ENCODE measurements at places on chromosomes 16 and 17.

GRCh38 chr16:83960521-83961249, 7.4 kb upstream of the NECAB2 start:
- no peak for DNase-seq

DNA sequence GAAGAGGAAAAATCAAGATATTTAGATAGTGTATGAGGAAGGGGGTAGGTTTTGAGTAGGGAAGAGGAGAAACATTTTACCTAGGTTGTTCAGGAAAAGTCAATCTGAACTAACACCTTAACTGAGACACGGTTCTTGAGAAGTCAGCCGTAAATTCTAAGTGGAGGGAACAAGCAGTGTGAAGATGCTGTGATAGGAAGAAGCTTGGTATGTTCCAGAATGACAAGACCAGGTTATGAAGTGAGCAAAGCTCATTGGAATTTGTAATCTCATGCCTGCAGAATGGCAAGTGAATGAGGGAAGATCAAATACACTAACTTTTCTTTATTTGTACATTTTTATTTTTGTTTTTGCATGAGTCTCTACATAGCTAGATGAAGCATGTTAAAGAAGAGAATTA, 307.6 kb downstream of the ZFHX3 start:
- no peak for DNase-seq

DNA sequence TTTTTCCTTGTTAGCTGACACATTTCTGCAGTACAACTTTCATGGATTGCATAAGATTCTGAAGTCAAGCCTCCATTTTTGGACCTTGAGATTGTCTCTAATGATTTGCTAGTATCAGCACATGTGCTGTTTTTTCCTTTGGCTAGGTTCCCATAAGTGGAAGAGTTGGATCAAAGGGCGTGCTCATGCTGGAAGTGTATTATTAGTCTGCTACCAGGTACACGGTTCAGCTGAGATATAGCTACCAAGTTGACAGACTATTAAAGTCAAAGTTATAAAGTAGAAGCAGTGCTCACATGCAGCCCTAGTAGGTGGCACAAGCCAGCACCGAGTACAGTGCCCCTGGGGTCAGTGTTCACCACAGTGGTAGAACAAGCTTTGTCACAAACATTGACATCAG, 3.2 kb downstream of the FAHD1 start:
- DNase-seq = no peak

DNA sequence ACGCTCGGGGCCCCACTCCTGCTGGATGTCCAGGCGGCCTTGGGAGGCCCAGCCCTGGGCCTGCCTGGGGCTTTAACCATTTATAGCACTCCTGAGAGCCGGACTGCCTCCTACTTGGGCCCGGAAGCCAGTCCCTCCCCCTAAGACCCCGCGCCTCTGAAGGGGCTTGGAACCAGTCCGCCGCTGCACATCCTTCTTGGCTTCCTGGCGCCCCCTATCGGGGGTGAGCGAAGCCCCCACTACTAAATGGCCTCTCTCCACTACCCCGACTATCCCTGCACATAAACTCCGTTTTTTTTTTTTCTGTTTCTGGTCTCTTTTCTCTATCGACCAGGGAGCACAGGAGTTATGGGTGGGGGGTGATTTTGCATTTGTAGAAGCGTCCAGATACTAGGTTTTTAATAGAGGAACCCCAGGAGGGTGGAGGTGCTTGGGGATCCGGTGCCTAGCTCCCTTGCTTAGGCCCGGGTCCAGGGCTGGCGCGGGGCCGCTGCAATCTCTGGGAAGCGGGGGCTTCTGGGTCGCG, 633 bp upstream of the NOL3 start:
- no peak for DNase-seq

GRCh38 chr17:1787301-1787902, 25.5 kb downstream of the SERPINF1 start:
- no peak for DNase-seq

GRCh38 chr16:1526608-1527555, 6.6 kb upstream of the TMEM204 start:
- no peak for DNase-seq

GRCh38 chr17:80526116-80526910, 18.3 kb upstream of the RPTOR start:
- no peak for DNase-seq

DNA sequence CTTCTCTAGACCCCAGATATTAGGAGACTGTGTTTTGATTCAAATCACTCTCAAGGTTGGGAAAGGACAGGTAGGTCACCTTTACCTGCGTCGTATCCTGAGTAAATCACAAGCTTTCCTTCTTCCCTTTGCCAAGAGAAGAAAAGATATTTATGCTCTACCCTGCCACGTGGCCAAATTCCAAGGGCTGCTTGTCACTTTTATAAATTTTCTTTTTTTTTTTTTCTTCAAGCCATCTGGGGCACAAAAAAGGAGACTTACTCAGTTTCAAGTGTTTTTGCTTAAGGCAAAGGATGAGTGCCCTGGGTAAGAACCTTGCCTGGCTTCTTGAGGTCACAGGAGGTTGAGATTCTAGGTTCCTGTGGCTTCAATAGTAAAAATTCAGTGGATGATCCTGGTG, 285.1 kb downstream of the TMEM114 start:
- no peak for DNase-seq

DNA sequence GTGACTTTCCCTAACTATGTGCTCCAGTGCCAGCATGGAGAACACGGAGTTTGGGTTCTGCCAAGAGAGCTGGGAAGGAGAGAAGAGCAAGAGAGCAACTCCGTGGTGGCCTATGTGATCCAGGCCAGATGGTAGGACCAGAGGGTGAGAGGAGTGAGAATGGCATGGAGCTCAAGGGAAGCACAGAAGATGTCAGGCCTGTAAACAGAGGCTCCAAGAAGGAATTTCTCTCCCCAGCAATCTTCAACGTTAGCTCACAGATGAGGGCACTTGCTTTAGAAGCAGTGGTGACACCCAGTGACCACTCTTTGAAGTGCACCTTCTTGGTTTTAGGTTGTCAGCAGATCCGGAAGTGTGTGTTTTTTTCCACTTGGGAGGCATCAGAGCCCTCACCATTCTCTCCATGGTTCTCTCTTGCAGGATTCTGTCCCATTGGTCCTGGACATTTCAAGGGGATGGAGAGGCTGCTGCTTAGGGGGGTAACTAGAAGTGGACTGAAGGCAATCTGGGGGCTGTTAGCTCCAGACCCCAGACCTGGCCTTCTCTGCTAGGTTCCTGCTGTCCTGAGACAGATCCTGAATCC, 18.1 kb upstream of the TMEM98 start:
- DNase-seq = no peak

DNA sequence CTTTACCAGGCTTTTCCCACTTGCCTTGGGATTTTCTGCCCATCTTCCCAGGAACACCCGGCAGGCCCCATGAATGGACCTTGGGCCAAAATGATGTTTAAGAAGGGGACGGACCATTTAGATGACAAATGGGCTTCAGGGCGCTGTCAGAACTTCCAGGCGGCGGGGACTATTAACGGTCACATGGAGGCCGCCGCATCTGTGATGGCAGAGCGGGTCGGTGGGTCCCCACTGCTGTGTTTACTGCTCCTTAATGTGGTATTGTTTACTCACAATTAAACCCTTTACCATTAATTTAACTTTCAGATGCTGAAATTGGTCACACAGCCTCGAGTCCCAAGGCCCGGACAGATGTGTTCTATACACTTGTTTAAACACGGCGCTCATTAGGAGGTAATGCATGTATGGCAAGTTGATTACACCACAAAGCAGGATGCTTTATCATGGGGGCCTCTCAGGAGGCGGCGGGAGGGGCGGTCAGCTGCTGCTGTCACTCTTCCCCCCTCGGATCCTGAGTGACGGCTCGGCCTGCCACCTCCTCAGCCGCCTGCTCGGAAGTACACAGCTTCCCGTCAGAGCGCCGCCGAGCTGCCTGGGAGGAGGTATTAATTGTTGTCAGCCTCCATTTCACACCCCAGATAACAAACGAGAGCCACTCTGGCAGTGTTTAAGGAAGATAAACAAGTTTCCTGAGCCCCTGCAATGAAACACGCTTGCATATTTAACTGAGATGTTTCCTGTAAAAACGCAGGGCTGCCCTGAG, 83.9 kb upstream of the IRX3 start:
- DNase-seq = no peak

- DNase-seq = no peak
Observed at GRCh38 chr17:16448490-16448889, 33.1 kb downstream of the TRPV2 start.

GRCh38 chr16:86199871-86200695, 301.1 kb downstream of the IRF8 start:
- DNase-seq = no peak

DNA sequence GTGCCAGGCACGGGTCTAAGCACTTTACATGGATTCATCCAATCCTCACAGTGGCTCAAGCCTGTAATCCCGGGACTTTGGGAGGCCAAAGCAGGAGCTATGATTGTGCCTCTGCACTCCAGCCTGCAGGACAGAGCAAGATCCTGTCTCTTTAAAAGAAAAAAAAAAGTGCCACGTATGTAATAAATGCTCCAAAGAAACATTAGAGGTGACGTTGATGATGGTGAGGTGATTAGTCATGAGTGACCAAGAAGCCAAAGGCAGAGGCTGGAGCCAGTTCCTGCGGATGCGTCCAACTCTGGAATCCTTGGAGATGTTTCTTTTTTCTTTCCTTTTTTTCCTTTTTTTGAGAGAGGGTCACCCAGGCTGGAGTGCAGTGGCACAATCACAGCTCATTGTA, 59.4 kb upstream of the SIAH1 start:
- DNase-seq = no peak

DNA sequence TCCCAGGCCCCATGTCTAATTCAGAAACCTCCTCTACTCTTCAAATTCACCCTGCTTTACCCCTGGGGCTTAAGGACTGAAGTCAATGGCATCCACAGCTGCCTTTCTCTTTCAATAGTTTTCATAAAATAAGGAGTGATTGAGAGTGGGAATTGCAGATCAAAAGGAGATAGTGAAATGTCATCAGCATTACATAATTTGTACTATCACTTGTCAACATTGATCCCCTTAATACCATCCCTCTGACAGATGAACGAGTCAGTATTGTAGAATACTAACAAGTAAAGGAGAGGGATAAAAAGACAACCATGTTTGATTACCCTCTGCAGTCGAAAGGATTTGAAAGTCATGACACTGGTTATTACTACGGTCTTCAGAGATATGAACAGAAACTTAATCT, 212.4 kb downstream of the TMEM114 start:
- DNase-seq = no peak

GRCh38 chr16:84015399-84015798, 27.2 kb downstream of the SLC38A8 start:
- DNase-seq = no peak

DNA sequence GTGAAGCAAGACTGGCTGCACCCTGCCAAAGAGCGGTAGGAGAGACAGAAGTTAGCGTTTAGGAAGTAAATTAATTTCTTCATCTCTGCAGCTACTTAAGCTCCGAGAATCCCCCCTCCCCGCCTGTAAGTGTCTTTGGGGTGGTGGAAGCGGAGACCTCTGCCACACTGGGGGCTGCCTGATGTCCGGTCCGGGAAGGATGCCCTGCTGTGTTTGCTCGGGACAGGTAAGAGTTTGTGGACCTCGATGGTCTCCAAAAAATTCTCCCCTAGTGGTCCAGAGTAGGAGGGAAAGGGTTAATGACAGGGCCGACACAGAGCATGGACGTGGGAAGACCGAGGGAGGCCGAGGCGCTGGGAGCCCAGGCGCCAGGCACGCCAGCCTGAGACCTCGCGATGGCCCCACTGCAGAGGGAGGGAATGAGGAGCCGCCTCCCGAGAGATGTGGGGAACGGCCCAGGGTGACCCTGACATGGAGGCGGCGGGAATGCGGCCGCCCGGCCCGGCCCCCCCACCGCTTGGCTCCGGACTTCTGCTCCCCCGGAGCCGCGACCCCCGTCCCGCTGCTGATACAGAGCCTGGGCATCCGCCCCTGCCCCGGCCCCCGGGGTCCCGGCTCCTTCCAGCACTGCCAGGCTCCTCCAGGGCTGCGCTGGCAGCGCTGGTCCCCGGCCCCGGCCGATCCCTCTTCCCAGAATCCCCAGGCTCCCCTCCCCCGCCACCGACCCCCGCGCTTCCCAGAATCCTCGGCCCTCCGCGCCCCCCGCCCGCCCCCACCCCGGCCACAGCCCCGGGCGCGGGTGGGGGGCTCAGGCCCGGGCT, 680 bp downstream of the ZNF629 start:
- no peak for DNase-seq

DNA sequence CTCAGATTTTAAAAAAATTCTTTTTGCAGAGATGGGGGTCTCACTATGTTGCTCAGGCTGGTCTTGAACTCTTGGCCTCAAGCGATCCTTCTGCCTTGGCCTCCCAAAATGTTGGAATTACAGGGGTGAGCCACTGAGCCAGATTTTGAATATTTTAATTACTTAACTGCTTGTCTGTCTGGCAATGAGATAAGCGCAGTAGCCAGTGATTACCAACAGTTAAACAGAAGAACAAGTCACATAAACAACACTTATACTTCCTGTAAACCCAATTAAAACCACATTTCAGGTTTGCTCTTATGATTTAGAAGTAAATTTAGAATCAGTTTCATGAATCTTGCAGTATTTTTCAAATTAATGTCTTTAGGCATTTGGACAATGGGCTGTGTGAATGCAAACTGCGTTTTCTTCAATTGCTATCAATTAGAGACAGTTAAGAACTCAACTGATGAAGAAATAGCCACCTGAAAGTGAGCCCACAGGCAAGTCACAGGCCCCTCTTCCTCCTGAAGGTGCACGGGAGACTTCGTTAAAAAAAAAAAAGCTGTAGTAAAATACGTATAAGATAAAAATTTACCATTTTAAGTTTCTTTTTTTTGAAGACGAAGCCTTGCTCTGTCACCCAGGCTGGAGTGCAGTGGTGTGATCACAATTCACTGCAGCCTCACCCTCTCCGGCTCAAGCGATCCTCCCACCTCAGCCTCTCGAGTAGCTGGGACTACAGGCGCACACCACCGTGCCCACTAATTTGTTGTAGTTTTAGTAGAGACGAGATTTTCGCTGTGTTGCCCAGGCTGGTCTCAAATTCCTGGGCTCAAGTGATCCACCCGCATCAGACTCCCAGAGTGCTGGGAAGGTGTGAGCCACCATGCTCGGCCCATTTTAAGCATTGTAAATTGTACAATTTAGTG, 73.0 kb downstream of the PITPNC1 start:
- DNase-seq = no peak

DNA sequence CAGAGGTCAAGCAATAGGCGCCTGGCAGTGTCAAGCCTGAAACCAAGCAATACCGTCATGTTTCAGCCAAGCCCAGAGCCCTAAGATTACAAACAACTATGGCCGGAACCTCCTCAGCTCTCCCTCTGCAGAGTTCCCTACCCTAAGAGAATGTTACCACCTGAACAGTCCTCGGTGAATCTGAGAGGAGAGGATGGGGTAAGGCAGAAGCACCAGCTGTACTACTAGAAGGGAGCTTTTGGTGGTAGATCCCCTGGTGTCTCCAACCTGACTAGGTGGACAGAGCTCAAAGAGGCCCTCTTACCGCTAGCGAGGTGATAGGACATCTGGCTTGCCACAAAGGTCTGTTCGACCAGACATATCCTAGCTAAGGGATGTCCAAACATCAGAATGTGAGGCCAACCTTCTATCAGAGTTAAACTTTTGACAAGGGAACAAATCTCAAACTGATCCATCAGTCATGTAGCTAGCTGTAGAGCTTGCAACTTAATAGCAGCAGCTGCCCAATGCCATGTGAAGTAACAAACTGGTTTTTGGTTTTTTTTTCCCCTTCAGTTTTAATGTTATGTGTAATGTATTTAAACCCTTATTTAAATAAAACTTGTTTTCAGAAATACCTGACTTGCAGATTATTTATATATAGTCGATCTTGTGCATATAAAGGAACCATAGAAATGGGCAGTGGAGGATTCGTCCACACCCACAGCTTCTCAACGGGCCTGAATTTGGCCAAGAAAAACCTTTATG, 2.5 kb downstream of the EIF1 start:
- DNase-seq = no peak

- DNase-seq = no peak
Observed at GRCh38 chr17:81398176-81398831, 3.0 kb downstream of the BAHCC1 start.

Data from activated CD8-positive, alpha-beta memory T cell treated with anti-CD3 and anti-CD28 coated beads for 48 hours (primary cell).